ENCODE measurements at places on chromosomes 2 and 18.

- no peak for DNase-seq
Measured at GRCh38 chr2:140893685-140894084, 1237.1 kb downstream of the LRP1B start.

DNA sequence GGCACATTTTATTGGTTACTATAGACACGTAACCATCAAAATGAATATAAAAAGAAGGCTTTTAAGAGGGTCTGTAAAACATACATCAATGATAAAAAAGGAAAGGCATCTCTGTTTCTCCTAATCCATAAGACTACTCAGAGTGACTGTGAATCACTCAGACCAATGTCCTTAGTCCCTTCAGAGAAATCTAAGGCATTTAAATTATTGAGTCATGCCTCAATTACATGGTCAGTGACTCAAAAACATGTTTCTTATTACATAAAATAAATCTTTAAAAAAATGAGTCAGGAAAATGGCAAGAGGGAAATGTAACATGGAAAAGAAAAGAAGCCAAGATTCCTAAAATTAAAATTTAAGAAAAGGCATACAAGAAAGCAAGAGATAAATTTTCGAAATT lies 146.6 kb downstream of the ERBB4 start:
- no peak for DNase-seq

DNA sequence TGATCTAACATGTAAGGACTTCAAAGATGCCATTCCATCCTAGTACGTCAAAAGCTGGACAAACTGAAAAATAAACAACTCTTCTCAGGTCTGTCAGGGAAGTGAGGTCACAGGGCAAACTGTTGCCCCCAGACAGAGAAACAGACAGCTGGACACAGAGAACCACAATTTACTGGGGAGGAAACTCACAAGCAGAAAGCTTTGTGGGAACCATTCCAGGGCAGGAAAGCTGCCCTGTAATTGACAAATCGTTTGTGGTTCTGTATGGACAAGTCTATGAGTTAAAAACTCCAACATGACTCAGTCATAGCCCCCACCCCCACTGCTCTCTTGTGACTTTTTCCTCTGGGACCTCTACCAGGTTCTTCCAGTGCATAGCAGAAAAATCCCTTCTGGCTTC lies 28.4 kb downstream of the MCEE start:
- no peak for DNase-seq

DNA sequence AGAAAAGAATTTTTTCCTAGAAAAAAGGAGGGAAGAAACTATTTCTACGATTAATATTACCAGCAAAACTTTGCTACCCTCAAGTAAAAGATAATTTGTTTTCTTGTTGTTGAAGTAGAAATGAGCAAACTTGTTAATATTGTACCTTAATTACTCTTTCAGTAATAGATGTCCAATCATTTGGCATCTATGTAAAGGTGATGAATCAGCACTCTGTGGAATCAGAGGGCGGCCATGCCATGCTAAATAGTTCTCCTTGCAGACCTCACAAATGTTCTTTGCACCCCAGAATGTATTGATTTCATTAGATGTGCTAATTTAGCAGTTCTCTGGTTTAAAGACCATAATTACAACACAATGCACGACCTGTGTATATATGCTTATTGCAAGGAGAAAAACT lies 29.1 kb upstream of the THSD7B start:
- DNase-seq: no peak

DNA sequence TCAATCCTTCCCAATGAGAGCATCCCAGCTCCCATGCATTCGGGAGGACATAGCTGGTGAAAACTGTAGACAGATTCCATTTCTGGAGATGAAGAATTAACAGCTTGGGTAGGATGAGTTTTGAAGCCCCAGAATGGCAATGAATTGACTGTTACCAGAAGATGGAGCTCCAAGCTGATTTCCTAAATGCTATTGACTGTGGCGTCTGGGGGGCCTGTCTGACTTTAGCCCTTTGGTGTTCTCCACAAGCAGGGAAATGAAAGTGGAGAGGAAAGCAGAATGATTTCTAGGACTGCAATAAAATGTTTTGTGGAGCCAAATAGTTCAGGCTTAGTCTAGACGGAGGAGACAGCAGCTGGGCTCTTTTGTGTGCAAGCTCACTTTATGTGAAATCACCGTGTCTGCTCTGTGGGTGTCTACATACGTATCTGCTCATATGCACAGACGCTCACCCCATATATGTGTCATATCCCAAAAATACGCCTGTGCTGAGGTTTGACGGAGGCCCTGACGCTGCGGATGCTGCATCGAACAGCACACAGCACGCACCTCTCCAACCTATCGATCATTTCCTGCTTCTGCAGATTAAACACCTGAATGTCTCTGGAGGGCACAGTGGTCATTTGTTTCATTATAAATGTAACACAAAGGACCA lies 166.4 kb upstream of the PXDN start:
- no peak for DNase-seq

DNA sequence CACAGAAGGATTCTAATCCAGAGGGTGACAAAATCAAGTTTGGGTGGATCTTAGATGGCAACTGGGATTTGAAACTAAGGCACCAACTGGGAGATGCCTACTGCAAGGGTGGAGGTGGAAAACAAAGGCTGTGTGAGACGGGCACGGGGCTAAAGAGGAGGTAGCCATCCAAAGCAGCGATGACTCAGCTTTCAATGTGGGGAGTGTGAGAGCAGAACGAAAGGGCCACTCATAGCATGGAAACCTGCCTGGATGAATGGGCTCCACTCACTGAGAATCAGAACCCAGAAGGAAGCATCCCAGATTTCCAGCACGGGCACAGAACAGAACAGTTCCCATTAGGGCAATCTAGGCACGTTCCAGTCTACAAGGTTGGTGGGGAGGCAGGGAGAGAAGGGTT lies 159.5 kb downstream of the COL4A4 start:
- no peak for DNase-seq

DNA sequence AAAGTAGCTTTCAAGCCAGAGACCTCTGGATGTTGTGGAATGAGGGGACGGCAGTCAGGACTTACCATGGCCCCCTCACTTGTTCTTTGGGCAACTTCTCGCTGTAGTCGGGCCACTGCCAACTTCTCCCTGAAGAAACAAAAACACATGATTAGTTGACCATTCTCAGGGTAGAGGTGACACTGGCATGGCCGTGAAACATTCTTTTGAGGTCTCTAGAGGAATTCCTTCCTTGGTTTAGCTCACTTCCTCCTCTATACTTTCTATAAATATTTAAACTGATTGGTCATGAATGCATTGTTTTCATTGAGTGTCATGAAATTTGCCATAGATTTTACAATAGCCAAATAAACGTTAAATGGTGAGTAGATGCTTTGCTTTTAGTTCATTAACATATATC lies 354.6 kb downstream of the NCKAP5 start:
- no peak for DNase-seq

DNA sequence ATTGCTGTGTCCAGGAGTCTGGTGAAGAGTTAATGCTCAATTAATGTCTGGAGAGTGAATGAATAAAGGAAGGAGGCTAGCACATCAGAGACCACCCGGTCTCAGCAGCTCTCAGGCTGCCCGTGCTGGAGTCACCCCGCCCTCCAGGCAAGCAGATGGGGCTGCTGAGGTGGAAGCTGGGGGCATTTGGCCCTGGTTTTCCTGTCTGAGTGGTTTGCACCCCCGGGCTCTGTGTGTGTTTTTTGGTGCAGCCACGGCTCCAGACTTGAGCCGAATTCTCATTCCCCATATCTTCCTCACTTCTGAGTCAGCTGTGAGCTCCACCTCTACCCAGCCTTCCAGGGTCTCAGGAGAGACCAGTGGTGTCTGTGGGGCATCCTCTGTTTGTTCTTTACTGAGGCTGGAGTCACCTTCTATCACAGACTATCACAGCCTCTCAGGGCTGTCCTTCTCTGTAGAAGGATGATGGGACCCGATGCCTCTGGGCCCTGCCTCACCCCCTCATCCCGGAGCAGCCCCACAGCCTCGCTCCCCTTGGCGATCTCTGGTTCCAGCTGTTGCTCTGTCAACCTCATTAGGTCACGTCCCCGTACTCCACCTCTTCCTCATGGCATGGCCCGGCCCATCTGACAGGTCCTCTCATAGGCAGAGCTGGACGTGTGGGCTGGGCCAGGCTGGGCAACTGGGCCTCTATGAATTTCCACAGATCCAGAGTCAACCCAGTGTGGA lies 60.8 kb downstream of the HS1BP3 start:
- DNase-seq: no peak
